ENCODE measurements at places on chromosomes 2 and 18. TPM values are rescaled to one million over a fixed set of nuclear protein-coding genes. Genes with fewer than 3 reads are reported as not detected.

Gene IRS1
- total RNA-seq: 23.1 TPM

Gene ZSWIM2
- total RNA-seq: not detected

GRCh38 chr2:40283111-40283909, 168.6 kb downstream of the SLC8A1 start:
- H3K4me1 ChIP-seq: peaks cover 58% of the 10 kb centered on the region
- no peaks in the 10 kb centered on the region for H3K27me3 ChIP-seq
- no peaks in the 10 kb centered on the region for H3K36me3 ChIP-seq
- no peak for DNase-seq

GRCh38 chr2:196403471-196403870, 232.1 kb upstream of the STK17B start:
- no peaks in the 10 kb centered on the region for H3K36me3 ChIP-seq
- H3K27me3 ChIP-seq: no peaks in the 10 kb centered on the region
- peaks cover 20% of the 10 kb centered on the region for H3K4me1 ChIP-seq
- H3K4me3 ChIP-seq: no peak overlapping the region

Measured in thoracic aorta (tissue), 2 donors.